ENCODE measurements at places on chromosomes 4 and X.
A peak's percentile ranks its signal among the peaks of the same experiment; 100 is the strongest.

DNA sequence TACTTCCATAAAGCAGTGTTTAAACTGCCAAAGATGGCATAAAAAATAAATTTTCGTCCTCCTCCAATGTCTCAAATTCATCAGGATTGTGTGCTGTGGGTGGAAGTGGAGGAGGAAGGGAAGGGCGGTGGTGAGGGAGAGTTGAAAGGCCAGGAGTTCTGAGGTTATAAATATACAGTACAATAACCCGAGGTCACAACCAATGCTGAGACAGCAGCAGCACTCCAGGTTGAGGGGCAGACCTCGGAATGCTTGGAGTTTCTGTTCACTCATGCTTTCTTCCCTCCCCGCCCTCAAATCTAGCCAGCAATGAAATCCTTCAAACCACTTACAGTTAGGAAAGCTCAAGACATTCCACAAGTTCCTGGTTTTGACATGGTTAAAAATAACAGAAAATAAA lies 134.0 kb upstream of the SMAD1 start:
- peak; percentile 52 for DNase-seq

DNA sequence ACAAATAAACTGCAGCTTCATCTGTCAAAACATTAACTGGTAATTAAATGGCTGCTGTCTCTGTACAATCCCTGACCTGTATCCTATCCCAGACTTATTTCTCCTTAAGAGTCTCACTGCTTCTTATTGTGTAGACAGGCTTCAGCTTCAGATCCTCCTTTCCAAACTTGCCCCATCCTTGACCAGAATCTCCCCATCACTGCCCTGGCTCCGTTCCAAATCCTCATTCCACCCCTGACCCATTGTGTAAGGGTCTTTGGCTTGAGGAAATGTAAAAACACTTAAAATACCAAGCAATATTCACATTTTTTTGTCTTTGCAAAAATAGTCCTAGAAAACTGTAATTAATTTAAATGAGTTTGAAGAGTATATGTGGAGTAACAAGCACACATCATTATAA lies 152.6 kb upstream of the VEGFC start:
- no peak for DNase-seq

DNA sequence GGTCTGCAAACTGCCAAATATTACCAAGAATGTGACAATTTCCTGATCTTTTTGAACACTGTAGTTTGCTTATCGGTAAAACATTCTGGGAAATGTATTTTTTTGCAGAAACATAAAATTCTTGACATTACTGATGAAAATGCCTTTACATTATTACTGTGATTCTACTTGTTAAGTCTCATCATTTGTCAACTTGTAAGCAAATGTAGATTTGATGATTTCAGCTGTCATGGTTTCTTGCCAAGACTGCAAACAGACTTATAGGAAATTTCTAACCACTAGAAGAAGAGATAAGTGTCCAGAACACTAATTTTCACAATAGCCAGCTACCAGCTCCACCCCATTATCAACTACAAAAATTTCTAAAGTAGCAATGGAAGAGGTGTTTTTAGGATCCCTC lies 560.4 kb downstream of the STPG2 start:
- DNase-seq = no peak

DNA sequence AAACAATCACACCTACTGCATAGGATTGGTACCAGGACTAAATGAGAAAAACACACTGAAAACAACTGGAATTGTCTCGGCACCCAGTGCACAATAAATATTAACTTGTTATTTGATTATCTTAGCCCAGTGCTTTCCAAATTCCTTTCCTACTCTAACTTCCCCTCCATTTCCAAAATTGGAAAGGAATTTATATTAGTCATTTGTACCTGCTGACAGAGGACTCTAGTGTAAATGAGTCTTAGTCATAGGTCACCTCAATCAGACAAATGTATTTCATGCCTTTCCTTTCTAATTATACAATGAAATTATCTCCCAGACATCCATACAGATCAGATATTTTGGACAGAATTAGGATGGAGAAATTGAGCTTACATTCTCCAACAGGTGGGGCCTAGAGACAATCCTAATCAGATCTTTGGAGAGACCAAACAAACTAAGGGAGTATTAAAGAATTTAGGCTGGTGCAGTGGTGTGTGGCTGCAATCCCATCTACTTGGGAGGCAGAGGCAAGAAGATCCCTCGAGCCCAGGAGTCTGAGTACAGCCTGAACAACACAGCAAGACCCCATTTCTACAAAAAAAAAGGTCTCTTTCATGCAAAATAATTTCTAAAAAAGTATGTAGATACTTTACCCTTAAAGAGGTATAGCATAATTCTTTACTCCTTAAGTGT lies 10.1 kb downstream of the SH3D19 start:
- DNase-seq = no peak

GRCh38 chr4:89727238-89727637 lies 109.7 kb downstream of the SNCA start:
- no peak for DNase-seq

GRCh38 chrX:42585842-42586621 lies 191.9 kb downstream of the PPP1R2C start:
- no peak for DNase-seq

GRCh38 chr4:153223930-153224329 lies 19.7 kb downstream of the TRIM2 start:
- DNase-seq = no peak

DNA sequence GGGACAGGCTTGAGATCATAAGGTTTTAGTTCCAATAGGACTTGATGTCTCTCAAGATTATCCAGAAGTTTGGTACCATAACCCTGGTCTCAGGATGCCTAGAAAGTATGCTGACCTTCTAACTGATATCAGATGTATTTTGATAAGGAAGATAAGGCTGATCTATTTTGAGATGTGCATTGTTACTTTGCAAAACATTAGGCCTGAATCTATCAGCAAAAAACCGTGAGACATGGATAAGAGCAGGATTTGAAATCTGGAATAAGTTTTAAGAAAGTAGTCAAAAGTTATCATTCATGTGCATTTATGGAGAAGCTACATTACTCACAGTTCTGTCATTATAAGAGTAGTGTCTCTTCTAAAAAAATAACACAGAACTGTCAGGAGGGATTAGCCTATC lies 467.1 kb upstream of the HS3ST1 start:
- DNase-seq = no peak

- DNase-seq = no peak
These were observed 358.4 kb upstream of the MAGEB16 start for GRCh38 chrX:35439692-35440091.

DNA sequence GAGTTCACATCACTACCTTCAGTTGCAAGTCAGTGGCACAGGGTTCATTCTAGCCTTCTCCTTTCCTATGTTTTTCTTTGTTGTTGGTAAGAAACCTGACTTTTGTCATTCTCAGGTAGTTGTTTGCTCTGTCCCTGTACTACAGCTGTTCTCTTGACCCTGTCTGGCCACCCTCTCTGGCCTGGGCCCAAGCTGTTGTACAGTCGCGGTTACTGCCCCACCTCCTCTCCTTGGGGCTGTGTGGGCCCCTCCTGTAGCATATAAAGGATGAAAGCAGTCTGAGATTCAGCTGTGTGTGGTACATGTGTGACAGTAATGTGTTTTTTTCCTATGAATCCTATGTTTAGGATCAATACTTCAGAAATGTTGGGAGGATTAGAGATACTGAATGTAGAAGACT lies 12.5 kb downstream of the MOB1B start:
- DNase-seq = no peak

- peak; percentile 86 for DNase-seq
These were observed at the start of gene PCDH10 for GRCh38 chr4:133148690-133149363. TSS of gene PCDH10 (plus strand) at chr4:133149294. CDS start at chr4:133150141, 847 bp downstream.

- DNase-seq = no peak
These were observed 223.1 kb upstream of the FAT1 start for GRCh38 chr4:186946682-186947294.

DNA sequence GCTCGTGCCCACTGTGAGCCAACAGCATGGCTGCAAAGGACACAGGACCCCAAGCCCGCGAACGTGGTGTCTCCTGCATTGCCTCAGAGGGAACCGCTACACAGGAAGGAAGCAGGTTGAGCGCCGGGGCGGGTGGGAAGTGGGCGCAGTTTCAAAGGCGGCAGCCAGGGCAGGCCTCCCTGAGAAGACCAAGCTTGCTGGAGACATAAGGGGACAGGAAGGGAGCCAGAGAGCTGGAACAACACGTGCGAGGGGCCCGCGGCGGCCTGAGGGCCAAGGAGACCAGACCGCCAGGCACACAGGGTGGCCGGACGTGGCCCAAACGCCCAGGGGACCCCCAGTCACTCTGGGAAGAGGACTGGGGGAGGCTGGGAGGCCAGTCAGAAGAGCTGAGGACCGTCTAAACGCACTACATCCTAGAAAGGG lies 32.0 kb downstream of the CTBP1 start:
- DNase-seq = no peak

DNA sequence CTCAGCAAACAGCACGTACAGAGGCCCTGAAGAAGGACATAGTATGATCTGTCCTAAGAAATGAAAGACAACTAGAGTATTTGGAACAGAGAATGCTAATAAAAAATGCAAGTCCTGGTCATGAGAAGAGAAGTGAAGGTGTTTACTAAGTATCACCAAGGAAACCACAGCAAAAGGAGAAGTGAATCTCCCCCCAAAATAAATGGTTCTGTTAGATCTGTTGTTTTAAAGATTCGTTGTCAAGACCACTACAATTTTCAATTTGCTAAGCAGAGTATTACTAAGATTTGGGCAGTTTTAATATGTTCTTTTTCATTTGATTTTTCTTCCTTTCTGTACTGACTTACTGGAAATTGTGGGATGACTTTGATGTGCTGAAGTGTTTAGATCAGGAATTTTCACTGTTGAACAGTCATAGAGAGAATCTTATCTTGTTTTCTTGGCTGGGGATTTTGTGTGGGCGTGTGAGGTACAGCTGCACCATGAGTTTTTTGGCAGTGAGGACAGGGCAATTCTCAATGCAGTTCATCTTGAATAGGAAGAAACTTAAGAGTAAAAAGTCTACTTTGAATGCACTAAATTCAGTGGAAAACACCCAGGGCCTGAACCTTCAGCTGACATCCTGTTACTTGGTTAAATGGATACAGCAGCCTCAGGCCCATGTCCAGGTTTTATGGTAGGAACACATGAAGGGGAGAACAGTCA lies 132.2 kb downstream of the STIM2 start:
- DNase-seq = peak; percentile 51

- no peak for DNase-seq
These were observed 23.0 kb upstream of the CLDN24 start for GRCh38 chr4:183345261-183345660.

- no peak for DNase-seq
These were observed 116.9 kb downstream of the EFNB1 start for GRCh38 chrX:68945603-68946228.

DNA sequence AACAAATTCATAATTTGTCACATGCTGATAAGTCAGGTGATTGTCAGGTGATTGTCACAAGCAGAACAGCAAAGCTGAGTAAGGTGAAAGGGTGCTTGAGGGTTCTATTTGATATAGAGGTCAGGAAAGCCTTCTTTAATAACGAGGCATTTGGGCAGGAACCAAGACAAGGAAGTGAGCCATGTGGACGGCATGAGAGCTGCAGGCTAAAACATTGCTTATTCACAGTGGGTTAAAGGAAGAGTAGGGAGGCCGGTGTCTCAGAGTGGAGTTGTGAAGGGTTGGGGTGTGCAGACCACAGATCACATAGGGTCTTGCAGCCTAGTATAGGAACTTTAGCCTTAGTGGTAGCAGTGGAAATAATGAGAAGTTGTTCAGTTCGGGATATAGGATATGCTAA lies 31.3 kb upstream of the CYP2U1 start:
- DNase-seq = no peak

GRCh38 chrX:104482757-104483156 lies 83.2 kb upstream of the IL1RAPL2 start:
- no peak for DNase-seq

DNA sequence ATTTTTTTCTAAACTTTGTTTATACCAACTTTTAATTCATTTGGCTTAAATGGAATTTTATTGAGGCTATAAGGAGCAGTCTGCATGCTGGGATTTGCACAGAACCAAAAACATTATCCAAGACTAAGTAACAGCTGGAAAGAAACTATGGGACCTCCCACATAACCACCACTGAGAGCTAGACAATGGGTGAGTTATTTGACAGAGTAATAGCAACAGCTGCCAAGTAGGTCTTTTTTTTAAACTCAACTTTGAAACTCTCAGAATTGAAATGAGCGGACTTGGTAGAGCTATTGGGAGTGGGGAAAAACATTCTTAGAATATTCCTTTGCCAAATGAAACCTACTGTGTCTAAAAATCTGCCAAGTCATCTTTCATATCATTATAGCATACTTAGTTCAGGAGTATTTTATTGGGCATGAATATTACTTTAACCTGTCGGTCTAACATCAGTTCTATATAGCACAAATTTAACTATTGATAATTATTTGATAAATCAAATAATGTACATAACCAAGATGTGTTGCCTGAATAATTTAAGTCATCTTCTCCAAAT lies 1428.0 kb downstream of the PCDH7 start:
- DNase-seq = peak; percentile 65

DNA sequence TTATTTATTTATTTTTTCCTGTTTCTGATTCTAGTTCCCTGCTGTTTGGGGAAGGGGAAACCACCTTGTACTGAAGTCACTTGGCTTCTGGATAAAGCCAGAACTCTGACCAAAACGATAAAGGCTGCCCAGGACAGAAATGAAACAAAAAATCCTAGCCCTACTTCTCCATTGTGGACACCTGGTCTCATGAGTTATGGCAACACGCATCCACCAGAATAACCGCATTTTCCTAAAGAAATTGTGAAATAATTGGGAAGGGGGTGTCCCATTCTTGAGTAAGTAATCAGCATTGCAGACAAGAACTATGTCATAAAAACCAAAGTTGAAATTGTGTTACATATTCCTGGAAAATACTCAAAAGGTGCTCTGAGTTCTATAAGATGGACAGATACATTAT lies 42.1 kb downstream of the SLC9A7 start:
- DNase-seq = no peak

GRCh38 chr4:101669138-101669831 lies 121.2 kb upstream of the BANK1 start:
- no peak for DNase-seq

- no peak for DNase-seq
These were observed 765.3 kb upstream of the SLIT2 start for GRCh38 chr4:19486400-19486799.

DNA sequence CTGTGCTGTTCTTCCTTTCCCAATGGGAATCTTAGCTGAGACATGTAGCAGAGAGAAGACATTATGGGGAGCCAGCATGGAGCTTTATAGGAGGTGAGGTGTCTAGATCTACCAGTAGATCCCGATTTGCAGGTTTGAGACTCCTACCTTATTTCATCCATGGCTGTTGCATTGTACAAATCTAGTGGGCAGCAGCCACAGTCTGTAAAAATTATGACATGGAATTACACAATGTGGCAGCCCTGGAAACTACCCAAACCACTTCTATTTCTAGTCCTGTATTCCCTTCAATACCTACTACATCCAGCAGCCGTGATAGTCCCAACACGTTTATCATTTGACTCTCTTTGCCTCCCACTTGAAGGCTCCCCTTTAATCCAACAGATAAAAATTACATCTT lies 8.1 kb downstream of the ATP7A start:
- no peak for DNase-seq

GRCh38 chr4:84977396-84977795 lies 10.9 kb upstream of the WDFY3 start:
- DNase-seq = no peak

- no peak for DNase-seq
These were observed 677.8 kb downstream of the ADGRL3 start for GRCh38 chr4:61877893-61878292.
